ENCODE measurements at places on chromosomes 13 and 19.

GRCh38 chr19:47100290-47100689, 13.3 kb downstream of the ZC3H4 start:
- DNase-seq, result no peak

DNA sequence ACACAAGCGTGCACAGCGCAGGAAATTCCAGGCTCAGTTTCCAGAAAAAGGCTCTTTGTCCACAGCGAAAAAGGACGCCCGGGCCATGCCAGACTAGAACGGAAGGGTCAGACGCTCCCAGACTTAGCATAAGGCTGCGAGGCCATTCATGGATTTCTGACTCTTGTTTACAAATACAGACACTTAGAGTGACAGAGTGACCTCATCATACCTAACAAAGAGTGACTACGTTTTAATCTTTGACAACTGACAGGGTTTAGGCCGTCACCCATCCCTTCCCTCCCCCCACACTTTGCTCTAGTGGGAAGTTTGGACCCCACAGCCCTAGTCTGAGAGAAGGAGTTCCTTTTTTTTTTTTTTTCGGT, 418 bp upstream of the ZNF709 start:
- DNase-seq, result no peak

DNA sequence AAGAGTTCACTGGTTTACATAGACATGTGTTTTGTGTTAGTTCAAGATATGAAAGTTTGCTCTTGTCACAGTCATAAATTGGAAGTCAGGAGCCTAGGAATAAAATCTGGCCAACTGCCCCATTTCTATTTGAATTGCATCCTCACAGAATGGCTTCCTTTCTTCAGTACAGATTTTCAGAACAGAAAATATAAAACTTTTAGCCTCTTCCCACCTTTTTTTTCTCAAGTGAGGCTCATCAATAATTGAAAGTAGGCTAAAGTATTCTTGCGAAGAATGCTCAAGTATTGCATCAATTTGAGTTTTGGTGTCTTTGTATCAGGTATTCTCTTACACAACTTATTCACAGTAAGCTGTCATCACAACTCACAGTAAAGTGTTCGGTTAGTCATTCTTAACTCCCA, 802.7 kb downstream of the PCDH9 start:
- DNase-seq, result no peak

GRCh38 chr13:109900741-109901140, 114.4 kb upstream of the IRS2 start:
- DNase-seq, result no peak

- no peak for DNase-seq
Measured at GRCh38 chr13:92297971-92298942, 899.8 kb downstream of the GPC5 start.

DNA sequence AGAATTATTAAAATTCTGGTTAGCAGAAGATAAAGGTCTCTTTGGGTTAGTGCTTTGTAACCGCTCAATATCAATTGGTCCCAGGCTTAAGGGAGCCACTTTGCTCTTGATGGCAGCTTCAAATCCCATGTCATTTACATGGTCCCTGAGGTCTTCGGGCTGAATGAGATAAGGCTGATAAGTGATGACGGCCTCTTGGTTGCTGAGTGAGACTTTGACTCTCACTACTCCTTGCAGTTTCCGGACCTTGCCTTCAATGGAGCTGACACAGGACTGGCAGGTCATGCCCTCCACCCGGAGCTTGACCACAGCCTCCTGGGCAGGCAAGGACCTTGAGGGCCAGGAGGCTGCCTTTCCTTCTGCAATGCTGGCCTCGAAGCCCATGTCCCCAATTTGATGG, 36.8 kb downstream of the ATP7B start:
- DNase-seq, result no peak

DNA sequence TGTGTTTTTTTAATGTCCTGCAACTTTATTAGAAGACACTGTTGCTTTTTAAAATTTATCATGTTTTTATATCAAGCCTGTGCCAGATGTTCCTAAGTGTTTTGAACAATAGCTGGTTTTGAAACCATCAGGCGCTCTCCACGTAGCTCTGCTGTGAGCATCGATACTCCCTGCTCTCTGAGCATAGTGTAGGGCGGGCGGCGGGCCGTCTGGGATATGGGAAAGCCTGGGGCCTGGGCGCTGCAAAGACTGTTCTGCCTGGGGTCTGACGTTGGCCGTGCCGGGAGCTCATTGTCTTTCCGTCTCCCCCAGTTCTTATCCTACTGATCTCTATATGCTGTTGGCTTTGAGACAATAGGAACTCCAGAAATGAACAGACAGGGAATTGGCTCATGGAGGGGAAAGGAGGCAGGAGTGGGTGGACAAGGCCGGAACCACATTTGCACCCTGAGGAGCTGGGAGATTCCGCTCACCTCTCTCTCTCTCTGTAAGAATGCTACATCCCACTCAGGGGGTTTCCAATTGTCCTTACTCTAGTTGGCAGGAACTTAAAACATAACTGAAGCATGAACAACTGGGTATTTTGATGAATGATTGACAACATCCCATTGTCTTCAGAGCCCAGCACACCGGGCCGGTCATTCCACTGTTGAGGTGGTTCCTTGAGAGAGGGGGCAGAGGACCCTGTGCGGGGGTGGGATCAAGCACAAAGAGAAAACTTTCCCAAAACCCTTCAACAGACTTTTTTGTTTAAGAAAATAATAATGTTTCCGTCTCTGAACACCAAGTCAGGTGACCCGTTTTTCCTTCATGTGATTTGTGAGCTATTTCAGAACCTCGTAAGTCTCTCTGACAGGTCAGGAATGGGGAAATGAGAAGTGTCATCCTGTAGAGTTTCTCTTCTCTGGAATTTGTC, 64.7 kb downstream of the COL4A2 start:
- DNase-seq, result no peak

DNA sequence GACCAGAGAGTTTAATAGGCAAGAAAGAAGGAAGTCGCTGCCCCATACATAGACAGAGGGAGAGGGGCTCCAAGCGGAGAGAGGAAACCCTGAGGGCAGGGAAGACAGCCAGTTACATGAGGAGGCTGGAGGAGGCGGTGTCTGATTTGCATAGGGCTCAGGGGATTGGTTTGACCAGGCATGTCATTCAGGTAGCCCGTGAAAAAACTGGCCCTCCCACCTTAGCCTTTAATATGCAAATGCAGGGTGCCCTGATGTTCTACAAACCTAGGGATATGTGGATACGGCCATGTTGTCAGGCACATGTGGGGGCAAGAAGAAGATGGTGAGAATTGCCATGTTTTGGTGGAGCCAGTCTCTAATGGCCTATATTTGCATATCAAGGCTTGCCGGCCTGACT, 1461.6 kb downstream of the PCDH9 start:
- DNase-seq, result no peak

- DNase-seq, result no peak
Measured at GRCh38 chr13:48220981-48221685, 11.9 kb upstream of the ITM2B start.

DNA sequence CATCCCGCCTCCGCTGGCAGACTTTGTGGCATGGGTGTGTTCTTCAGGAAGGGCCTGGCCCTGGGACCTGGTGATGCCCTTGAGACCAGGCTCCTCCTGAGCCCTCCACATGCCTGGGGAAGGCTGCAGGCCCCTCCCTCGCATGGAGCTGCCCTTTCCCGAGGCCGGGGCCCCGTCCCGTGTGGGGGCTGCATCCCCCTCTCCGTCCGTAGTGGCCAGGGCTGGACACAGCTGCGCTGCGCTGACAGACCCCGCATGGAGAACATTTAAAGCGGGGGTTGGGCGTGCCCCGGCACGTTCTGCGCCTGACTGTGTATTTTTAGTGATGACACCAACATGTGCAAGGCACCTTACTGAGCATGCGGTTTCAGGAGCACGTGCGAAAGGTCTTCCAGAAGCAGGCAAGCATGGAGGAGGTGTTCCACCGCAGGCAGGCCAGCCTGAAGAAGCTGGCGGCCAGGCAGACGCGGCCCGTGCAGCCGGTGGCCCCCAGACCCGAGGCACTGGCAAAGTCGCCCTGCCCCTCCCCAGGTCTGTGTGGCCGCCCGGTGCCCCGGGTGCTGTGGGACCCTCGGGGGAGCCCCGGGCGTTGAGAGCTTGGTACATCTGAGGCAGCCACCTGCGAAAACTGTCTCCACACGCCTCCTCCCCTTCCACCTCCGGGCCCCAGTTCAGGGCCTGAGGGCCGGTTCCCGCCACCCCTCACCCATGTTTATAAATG, 28.8 kb upstream of the F7 start:
- DNase-seq, result no peak

DNA sequence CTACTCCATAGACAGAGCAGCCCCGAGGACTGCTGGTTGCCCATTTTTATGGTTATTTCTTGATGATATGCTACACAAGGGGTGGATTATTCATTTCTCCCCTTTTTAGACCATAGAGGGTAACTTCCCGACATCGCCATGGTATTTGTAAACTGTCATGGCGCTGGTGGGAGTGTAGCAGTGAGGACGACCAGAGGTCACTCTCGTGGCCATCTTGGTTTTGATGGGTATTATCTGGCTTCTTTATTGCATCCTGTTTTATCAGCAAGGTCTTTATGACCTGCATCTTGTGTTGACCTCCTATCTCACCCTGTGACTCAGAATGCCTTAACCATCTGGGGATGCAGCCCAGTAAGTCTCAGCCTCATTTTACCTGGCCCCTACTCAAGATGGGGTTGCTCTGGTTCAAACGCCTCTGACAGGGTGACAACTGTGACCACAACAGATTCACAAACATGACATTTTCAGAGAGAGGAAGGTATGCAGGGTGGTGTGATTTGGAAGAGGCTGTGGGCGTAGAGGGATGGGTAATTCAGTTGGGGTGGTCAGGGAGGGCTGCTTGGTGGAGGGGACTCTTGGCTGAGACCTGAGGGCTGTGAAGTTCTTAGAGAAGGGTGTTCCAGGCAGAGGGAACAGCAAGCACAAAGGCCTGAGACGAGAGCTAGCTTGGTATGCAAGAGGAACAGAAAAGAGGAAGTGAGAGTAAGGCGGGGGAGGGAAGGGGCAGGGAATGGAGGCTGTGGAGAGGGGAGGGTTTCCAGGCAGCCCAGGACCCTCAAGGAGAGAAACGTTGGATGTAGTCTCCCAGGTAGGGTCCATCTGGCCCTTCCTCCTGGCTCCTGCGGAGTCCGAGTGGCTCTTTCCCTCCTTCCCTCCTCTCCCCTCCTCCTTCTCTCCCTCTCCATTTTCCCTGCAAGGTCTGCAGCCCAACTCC, 23.5 kb downstream of the FAM187B start:
- peak; percentile 44 for DNase-seq

- no peak for DNase-seq
Measured at GRCh38 chr13:50441130-50441529, 402.4 kb downstream of the DLEU7 start.

DNA sequence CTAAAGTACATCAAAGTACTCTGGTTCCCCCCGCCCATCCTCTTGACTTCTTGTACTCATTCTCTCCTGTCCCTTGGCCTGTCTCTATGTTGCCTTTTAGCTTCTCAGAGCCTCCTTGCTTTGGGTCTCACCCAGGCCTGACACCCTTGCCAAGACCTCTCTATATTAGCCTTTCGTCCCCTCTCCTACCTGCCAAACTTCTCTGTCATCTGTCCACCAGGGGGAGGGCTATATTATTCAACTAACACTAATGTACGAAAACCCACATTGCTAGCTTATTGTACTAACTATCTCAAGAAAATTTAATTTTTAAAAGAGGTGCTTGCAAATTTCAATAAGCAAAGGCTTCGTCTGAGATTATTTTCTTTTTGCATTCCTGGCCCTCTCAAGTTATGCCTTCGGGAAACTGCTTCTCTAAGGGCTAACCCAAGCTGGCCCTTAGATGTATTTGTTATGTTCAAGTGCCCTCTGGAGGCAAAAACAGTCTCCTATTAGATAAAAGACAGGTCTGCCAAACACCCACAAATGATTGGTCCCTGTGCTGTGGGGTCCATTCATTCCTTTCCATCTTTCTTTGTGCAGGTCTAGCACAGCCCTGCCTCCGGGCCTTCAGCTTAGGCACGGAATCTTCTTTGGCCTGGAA, 6.3 kb upstream of the MRPS31 start:
- DNase-seq, result peak; percentile 43

DNA sequence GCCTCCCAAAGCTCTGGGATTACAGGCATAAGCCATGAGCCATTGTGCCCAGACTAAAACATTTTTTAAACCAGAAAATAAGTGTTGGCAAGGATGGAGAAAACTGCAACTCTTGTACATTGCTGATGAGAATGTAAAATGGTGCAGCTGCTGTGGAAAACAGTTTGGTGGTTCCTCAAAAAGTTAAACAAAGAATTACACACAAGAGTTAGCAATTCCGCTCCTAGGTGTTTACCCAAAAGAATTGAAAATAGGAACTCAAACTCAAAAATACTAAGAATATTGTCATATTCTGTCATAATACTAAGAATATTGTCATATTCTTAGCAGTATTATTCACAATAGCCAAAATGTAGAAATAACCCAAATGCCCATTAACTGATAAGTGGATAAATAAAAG, 39.7 kb upstream of the USP12 start:
- DNase-seq, result no peak

GRCh38 chr13:45615501-45616101, at the start of gene ERICH6B:
Gene ERICH6B (minus strand): TSS chr13:45615739. CDS start chr13:45597005, 18,734 bp downstream.
- peak; percentile 10 for DNase-seq

DNA sequence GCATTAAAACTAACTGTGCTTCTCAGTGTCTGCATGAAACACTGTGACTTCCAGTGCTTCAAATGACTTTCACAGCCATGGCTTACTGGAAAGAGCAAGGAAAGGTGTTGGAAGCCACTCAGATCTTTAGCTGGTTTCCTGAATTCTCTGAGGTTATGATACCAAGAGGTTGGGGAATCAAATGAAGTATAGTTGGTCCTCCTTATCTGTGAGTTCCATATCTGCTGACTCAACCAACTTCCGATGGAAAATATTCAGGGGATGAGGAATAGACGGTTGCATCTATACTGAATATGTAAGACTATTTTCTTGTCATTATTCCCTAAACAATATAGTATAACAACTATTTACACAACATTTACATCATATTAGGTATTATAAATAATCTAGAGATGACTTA, 32.4 kb downstream of the EPSTI1 start:
- no peak for DNase-seq

DNA sequence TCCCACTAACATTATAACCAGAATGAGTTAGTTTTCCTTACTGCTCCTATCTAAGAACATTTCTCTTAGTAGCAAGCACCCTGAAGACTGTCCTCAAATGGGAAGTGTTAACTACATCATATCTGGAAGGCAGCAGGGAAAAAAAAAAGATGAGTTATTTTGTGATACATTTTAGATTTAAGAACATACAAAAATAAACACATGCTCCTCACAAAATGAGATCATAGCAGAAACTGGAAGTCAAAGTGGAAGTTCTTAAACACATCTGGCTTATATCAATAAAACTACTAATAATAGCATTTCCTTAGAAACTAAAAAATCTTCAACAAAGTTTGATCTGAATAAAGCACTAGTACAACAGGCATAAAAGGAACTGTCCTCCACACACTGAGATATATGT, 70.4 kb downstream of the SLITRK6 start:
- DNase-seq, result no peak

GRCh38 chr13:114046431-114046975, 72.6 kb upstream of the C13orf46 start:
- no peak for DNase-seq

GRCh38 chr13:27659145-27659865, 37.6 kb downstream of the POLR1D start:
- no peak for DNase-seq

GRCh38 chr13:33217256-33217655, 68.3 kb downstream of the STARD13 start:
- DNase-seq, result no peak
